ENCODE measurements at places on chromosomes 3 and 15.

DNA sequence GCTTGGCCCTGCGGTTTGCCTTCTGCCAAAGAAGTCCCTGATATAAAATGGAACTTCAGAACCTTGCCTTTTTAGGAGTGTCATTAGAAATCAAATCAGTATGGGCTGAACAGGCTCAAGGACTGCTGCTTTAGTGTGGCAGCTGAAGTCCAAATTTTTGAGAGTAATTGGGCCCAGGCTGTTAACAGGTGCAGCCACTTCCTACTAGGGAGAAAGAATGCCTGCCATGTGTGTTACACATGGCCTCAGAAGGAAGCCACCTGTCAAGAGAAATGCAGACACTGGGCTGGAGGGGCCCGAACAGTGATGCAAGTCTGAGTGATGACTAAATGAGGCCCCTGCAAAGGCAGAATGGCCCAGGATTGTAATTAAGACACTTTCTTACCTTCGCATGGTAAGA is 786.7 kb upstream of the CFAP20DC start:
- H3K36me3 ChIP-seq: no peaks in the 10 kb centered on the region
- H3K27ac ChIP-seq: no peak overlapping the region
- no peaks in the 10 kb centered on the region for H3K27me3 ChIP-seq

DNA sequence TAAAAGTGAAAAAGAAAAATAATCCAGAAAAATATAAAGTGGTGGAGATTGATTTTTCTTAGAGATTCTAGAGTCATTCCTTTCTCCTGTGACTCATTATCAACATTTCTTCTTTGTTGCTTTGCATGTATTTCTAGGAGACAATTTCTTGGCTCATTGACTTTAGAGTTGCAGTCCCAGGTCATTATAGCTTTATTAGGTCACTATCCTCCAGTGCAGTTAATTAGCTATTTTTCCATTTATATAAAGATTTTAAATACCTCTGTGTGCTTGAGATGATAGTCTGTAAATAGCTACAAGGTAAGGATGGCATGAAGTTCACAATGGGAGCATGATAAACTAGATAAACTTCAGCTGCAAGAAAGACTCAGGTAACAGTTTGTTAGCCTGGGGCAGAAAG is at the start of gene OR4F15:
Gene OR4F15, plus strand, starts transcription at position 301 of the 400 bp plus-strand sequence. CDS start 5,985 bp downstream, outside the sequence.
- H3K36me3 ChIP-seq: no peaks in the 10 kb centered on the region
- H3K4me1 ChIP-seq: no peaks in the 10 kb centered on the region
- H3K27me3 ChIP-seq: peaks cover 36% of the 10 kb centered on the region
- H3K4me3 ChIP-seq: no peak within 1 kb of the TSS
- no peak within 1 kb of the TSS for H3K27ac ChIP-seq

- no peak for DNase-seq
- H3K4me1 ChIP-seq: no peaks in the 10 kb centered on the region
- no peaks in the 10 kb centered on the region for H3K36me3 ChIP-seq
- H3K4me3 ChIP-seq: no peak overlapping the region
Measured at GRCh38 chr3:170732660-170733245, 137.2 kb downstream of the RPL22L1 start.

DNA sequence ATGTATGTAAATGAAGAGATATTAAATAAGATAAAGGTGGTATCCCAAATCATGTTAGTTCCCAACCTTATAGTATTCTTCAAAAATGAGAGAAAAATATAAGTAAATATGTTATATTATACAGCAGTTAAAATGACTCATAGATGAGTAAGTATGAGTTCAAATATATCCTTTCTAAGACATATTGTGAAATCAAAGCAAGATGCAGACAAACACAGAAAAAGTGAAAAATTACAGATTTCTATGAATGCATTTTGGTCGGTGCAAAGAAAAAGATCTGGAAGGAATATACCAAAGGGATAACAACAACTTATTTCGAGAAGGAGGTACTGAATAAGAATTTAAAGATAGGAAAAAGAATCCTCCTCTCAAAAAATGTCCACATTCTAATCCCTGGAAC is 181.2 kb upstream of the TTC14 start:
- no peak overlapping the region for H3K27ac ChIP-seq
- DNase-seq: no peak
- no peaks in the 10 kb centered on the region for H3K36me3 ChIP-seq
- H3K27me3 ChIP-seq: no peaks in the 10 kb centered on the region
- no peaks in the 10 kb centered on the region for H3K4me1 ChIP-seq

DNA sequence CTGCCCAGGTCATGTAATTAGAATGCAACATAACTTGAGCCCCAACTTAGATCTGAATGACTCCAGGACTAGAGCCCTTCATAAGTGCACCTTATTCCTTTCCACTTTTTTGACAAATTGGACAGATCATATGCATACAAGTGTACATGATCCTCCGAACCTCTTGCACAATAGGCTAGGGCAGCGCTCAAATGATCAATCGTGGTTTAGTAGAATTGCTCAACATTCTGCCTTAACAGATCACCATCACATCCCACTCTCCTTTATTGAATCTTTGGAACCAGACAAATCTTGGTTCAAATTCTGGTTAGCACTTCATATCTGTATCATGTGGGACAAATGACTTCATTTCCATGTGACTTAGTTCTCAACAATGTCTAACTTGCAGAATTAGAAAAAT is 106.8 kb upstream of the CDIN1 start:
- DNase-seq: no peak
- no peaks in the 10 kb centered on the region for H3K4me1 ChIP-seq
- H3K36me3 ChIP-seq: no peaks in the 10 kb centered on the region
- H3K4me3 ChIP-seq: no peak overlapping the region
- no peaks in the 10 kb centered on the region for H3K27me3 ChIP-seq

GRCh38 chr15:77568973-77569728 is 63.6 kb downstream of the LINGO1 start:
- H3K27ac ChIP-seq: no peak overlapping the region
- H3K4me1 ChIP-seq: peaks cover 8% of the 10 kb centered on the region
- no peaks in the 10 kb centered on the region for H3K27me3 ChIP-seq
- no peak overlapping the region for H3K4me3 ChIP-seq
- DNase-seq: no peak

DNA sequence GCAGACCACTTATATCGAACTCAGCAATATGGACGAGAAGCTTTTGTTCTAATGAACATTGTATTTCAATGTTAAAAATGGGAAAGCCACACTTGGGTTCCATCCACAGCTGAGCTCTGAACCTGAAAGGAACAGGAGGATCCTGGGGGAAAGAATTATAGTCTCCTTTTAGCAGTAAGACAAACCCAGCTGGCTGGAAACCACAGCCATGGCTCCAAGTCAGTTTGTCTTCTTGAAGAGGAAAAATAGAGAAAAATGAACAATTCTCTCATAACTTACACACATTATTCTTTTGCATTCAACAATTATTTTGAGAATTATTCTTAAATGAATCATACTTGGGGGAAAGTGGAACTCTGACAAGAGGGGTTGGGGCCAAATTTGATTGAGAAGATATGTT is 149.2 kb upstream of the VEPH1 start:
- DNase-seq: no peak
- H3K4me3 ChIP-seq: no peak overlapping the region
- H3K36me3 ChIP-seq: no peaks in the 10 kb centered on the region
- H3K27ac ChIP-seq: no peak overlapping the region
- no peaks in the 10 kb centered on the region for H3K27me3 ChIP-seq
- no peaks in the 10 kb centered on the region for H3K4me1 ChIP-seq

GRCh38 chr3:124514683-124515082 is 215.6 kb upstream of the UMPS start:
- H3K27ac ChIP-seq: no peak overlapping the region
- no peak overlapping the region for H3K4me3 ChIP-seq
- H3K36me3 ChIP-seq: no peaks in the 10 kb centered on the region
- no peaks in the 10 kb centered on the region for H3K4me1 ChIP-seq
- H3K27me3 ChIP-seq: no peaks in the 10 kb centered on the region
- no peak for DNase-seq

DNA sequence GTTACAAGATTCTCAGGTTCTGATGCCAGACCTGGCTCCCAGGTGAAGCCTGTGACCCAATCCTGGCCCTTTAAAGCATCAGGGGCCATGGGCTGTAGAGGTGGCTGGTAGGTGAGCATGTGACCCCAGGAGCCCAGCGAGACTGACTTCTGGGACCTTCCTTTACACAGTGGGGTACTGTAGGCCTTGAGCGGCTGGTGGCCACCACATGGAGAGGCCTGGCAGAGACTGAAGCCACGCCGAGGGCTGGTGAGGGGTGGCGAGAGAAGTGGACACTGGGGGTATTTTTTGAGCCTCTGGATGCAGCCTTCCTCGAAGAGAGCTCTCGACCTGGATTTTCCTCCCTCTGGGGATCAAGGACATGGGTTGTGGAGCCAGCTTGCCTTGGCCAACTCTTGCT is 71.2 kb upstream of the ITGA11 start:
- no peaks in the 10 kb centered on the region for H3K4me1 ChIP-seq
- no peak overlapping the region for H3K4me3 ChIP-seq
- DNase-seq: no peak
- no peaks in the 10 kb centered on the region for H3K27me3 ChIP-seq

- no peak overlapping the region for H3K4me3 ChIP-seq
- peaks cover 26% of the 10 kb centered on the region for H3K4me1 ChIP-seq
- H3K27me3 ChIP-seq: no peaks in the 10 kb centered on the region
Measured at GRCh38 chr3:58497097-58497496, 5.2 kb downstream of the KCTD6 start.

- H3K36me3 ChIP-seq: no peaks in the 10 kb centered on the region
- H3K27ac ChIP-seq: no peak overlapping the region
- DNase-seq: no peak
- no peaks in the 10 kb centered on the region for H3K4me1 ChIP-seq
Measured at GRCh38 chr3:13886593-13887129, 6.8 kb upstream of the WNT7A start.

DNA sequence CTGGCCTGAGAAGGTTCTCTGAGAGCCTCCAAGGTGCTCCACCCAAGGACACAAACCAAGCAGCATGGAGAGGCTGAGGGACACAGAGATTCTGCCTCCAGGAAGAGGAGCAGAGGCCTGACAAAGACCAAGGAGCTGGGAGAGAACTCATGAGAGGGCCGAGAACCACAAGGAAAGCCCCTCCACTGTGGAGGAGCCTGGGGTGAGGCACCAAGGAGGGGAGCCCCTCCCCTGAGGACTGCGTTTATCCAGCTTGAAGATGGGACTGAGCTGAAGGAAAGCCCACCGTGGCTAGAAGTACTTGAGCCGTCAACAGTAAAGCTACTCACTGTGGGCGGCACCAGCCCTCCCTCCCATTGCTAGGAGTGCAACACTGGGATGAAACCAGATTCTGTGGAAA is 63.1 kb upstream of the MEF2A start:
- no peaks in the 10 kb centered on the region for H3K4me1 ChIP-seq
- no peaks in the 10 kb centered on the region for H3K27me3 ChIP-seq
- H3K27ac ChIP-seq: no peak overlapping the region
- DNase-seq: no peak
- H3K4me3 ChIP-seq: no peak overlapping the region

DNA sequence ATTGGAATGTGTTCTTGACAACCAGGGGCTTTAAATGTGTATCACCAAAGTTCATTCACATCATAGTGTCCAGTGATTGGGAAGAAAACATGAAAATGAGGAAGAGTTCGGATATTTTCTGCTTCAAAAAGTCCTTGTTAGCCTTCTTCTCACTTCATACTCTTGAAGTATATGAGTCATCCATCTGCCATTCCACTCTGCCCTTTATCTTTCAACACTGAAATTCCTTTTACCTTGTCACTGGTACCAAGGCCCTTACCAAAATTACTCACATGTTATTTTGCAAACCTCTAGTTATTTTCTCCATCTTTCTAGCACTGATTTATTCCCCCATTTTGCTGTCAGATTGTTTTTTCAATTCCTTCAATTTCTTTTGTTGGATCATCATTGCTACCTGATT is 32.5 kb downstream of the OR5H15 start:
- no peaks in the 10 kb centered on the region for H3K36me3 ChIP-seq
- H3K27ac ChIP-seq: no peak overlapping the region
- DNase-seq: no peak
- no peak overlapping the region for H3K4me3 ChIP-seq

DNA sequence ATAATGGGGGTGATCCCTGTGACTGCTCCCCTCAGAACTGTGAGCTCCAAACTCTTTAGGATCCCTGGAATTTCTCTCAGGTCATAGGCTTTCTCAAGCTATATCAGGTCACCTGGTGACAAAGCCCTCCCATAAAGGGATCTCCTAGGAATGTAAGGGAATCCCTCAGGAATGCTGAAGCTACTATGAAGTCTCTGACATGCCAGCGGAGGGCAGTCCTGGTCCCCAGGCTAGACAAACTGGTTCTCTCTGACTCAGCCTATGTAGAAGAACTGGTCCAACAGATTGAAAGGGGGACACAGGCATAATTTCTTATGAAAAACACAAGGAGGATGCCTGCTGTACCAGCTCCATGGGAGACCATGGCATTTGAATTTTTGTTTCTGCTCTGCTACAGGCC is 6.7 kb downstream of the LPCAT4 start:
- H3K36me3 ChIP-seq: peaks cover 6% of the 10 kb centered on the region
- no peak overlapping the region for H3K4me3 ChIP-seq
- DNase-seq: no peak
- H3K27ac ChIP-seq: no peak overlapping the region
- no peaks in the 10 kb centered on the region for H3K4me1 ChIP-seq

GRCh38 chr15:76503121-76503520 is 166.5 kb downstream of the ISL2 start:
- no peaks in the 10 kb centered on the region for H3K27me3 ChIP-seq
- DNase-seq: no peak
- no peak overlapping the region for H3K4me3 ChIP-seq
- H3K36me3 ChIP-seq: no peaks in the 10 kb centered on the region
- H3K4me1 ChIP-seq: no peaks in the 10 kb centered on the region

GRCh38 chr3:47288966-47289910 is 6.5 kb downstream of the KLHL18 start:
- no peaks in the 10 kb centered on the region for H3K36me3 ChIP-seq
- H3K27ac ChIP-seq: no peak overlapping the region
- no peak overlapping the region for H3K4me3 ChIP-seq
- no peaks in the 10 kb centered on the region for H3K4me1 ChIP-seq
- no peaks in the 10 kb centered on the region for H3K27me3 ChIP-seq

DNA sequence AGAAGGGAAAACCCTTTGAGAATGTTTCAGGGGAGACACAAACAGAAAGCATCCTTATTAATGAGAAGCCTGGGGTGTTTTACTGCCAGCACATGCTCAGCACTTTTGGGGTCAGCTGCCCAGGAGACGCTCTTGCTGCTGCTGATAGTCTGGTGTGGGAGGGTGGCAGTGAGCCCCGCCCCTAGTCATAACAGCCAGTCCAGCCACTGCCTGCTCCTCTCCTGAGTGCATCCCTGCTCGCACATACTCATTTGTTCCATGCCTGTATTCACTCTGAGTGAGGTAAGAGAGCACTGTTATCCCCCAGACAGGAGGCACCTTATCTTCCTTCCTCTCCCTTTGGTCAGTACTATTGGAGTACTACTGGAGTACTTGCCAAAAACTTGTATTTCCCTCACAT is 101.3 kb downstream of the ETFA start:
- no peaks in the 10 kb centered on the region for H3K27me3 ChIP-seq
- no peaks in the 10 kb centered on the region for H3K4me1 ChIP-seq
- no peak overlapping the region for H3K4me3 ChIP-seq
- H3K27ac ChIP-seq: no peak overlapping the region

GRCh38 chr3:42826141-42826540 is 16.9 kb downstream of the ACKR2 start:
- H3K27ac ChIP-seq: no peak overlapping the region
- H3K4me3 ChIP-seq: no peak overlapping the region
- H3K4me1 ChIP-seq: no peaks in the 10 kb centered on the region
- no peaks in the 10 kb centered on the region for H3K36me3 ChIP-seq
- H3K27me3 ChIP-seq: no peaks in the 10 kb centered on the region

Data from A673 (cell line).